Vein endothelial cell (primary cell): ENCODE measurements at places on chromosomes 2 and 18. TPM values are rescaled to one million over a fixed set of nuclear protein-coding genes. Genes with fewer than 3 reads are reported as not detected.

Gene RANBP2
- 96.4 and 107 TPM in 2 replicates for total RNA-seq

Gene FEV
- total RNA-seq, result not detected in 2 replicates

Gene CXCR1
- not detected in 2 replicates for total RNA-seq

Gene SERPINB7
- total RNA-seq, result not detected in 2 replicates

Gene FHOD3
- under 0.01 and 0.33 TPM in 2 replicates for total RNA-seq

Gene ST6GAL2
- 0.57 and 0.65 TPM in 2 replicates for total RNA-seq

Gene SLC23A3
- 2.3 and 2.6 TPM in 2 replicates for total RNA-seq

Gene TMEM182
- 0.48 and 0.98 TPM in 2 replicates for total RNA-seq

Gene SPDYA
- 0.33 and 0.67 TPM in 2 replicates for total RNA-seq

Gene TCF23
- not detected in 2 replicates for total RNA-seq

Gene SLC20A1
- total RNA-seq, result 39.5 and 77.1 TPM in 2 replicates

Gene TRIM43
- total RNA-seq, result not detected in 2 replicates

Gene RAX
- total RNA-seq, result not detected in 2 replicates

Gene DSEL
- 25.1 and 26.8 TPM in 2 replicates for total RNA-seq

Gene GALNT5
- total RNA-seq, result not detected in 2 replicates

Gene HOXD3
- 13.4 and 18.0 TPM in 2 replicates for total RNA-seq

Gene REEP1
- total RNA-seq, result 0.98 and 1.6 TPM in 2 replicates

Gene COL4A4
- total RNA-seq, result under 0.01 TPM in 1 of 2 replicates, not detected in the other

Gene ABCG5
- total RNA-seq, result not detected in 2 replicates

Gene CASP8
- total RNA-seq, result 6.2 and 7.5 TPM in 2 replicates

Gene SLC4A3
- 0.10 and 0.33 TPM in 2 replicates for total RNA-seq

Gene KCNIP3
- 0.33 and 0.48 TPM in 2 replicates for total RNA-seq

Gene HRH4
- total RNA-seq, result under 0.01 and 0.10 TPM in 2 replicates

Gene LAMA1
- total RNA-seq, result 0.19 and 0.33 TPM in 2 replicates

Gene TMEM247
- total RNA-seq, result not detected in 2 replicates

Gene NEURL3
- 0.33 TPM in 1 of 2 replicates, not detected in the other for total RNA-seq

Gene SERPINB13
- total RNA-seq, result not detected in 2 replicates

Gene RGPD3
- total RNA-seq, result 0.33 and 0.38 TPM in 2 replicates

Gene CCDC85A
- 6.2 and 15.1 TPM in 2 replicates for total RNA-seq

Gene GAD1
- 0.33 TPM in 1 of 2 replicates, not detected in the other for total RNA-seq

Gene ADAM23
- 4.5 and 4.9 TPM in 2 replicates for total RNA-seq

Gene WDCP
- 9.8 and 13.1 TPM in 2 replicates for total RNA-seq

Gene KIAA2012
- total RNA-seq, result not detected in 2 replicates

Gene CNDP1
- total RNA-seq, result not detected in 2 replicates

Gene IL36A
- not detected in 2 replicates for total RNA-seq

Gene C2orf66
- total RNA-seq, result under 0.01 and 0.38 TPM in 2 replicates

Gene SATB2
- 1.3 and 1.5 TPM in 2 replicates for total RNA-seq

Gene C2orf68
- 18.0 and 19.4 TPM in 2 replicates for total RNA-seq

Gene CGREF1
- 3.2 and 8.5 TPM in 2 replicates for total RNA-seq

Gene M1AP
- total RNA-seq, result not detected in 2 replicates

Gene STARD6
- total RNA-seq, result 0.29 and 0.33 TPM in 2 replicates
